ENCODE measurements at places on chromosomes 2 and 18.

DNA sequence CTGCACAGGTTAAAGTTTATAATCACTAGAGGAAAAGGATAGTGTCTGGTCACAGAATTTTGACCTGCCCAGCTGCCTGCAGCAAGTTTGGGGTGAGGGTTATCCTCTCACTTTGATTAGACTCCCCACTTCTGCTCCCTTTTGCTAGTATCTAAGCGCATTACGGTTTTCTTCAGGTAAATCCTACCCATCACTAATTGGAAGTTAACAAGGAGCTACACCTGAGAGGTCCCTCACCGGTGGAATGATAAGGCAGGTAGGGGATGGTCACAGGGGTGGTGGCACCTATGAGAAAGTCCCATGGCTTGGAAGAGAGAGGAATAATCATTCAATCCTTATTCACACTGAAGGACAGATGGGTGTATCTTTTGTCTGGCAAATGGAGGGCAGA lies 7.6 kb downstream of the BCL2 start:
- no peak for DNase-seq

DNA sequence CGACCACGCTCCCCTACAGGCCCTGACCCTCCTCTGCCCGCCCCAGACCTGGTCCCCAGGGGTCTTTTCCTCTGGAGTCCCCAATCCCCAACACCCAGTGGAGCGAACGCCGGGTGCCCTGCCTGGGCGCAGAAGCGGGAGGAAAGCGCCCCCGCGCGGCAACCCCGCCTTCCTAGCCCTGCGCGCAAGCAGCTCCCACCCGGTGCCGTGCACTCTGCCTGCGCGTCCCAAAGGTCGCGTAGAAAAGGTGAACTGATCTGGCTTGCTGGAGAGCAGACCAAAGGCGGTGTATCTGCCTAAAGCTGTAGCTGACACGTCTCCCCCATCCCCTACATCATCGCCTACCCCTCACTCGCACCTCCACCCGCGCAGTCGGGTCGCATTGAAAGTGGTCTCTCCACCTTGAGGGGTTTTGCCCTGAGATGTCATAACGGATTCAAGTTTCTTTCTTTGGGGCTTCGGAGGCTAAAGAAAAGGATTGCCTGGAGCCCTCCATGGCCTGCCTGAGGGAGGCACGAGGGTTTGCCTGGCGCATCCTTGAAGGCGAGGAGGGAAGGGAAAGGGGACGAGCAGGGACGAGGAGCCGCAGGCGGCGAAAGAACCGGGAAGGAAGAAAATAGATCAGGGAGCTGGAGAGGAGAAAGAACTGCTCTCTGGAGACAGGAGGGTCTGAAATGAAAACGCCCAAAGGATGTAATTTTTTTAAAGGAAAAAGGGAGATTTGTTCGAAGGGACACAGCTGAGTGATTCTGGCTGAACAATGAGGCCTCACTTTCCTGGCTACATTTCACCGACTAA lies 5.8 kb downstream of the GAD1 start:
- DNase-seq, result no peak

GRCh38 chr2:129484999-129485897 lies 494.2 kb upstream of the RAB6C start:
- no peak for DNase-seq

DNA sequence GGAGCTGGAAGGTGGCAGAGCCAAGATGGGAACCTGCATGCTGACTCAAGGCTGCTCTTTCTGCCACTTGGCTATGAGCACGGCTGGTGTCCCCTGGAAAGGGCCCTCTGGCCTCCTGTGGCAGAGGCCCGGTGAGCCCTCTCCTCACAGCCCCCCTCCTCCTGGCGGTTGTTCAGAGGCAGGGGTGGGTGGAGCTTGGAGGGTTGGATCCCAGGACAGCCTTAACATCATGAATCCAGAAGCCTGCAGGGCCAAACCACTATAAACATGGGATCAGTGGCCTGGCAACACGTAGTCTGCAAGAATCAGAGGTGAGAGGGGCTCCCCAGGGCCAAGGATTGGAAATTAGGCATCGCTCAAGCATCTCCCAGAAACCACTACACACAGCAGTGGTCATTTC lies 48.5 kb upstream of the LOXHD1 start:
- no peak for DNase-seq

GRCh38 chr2:224126440-224126839 lies 87.4 kb upstream of the SERPINE2 start:
- no peak for DNase-seq

- peak; percentile 20 for DNase-seq
Measured at GRCh38 chr2:131104487-131105155, 515 bp upstream of the PLEKHB2 start.

GRCh38 chr2:43931293-43931692 lies 64.5 kb downstream of the LRPPRC start:
- DNase-seq, result no peak

DNA sequence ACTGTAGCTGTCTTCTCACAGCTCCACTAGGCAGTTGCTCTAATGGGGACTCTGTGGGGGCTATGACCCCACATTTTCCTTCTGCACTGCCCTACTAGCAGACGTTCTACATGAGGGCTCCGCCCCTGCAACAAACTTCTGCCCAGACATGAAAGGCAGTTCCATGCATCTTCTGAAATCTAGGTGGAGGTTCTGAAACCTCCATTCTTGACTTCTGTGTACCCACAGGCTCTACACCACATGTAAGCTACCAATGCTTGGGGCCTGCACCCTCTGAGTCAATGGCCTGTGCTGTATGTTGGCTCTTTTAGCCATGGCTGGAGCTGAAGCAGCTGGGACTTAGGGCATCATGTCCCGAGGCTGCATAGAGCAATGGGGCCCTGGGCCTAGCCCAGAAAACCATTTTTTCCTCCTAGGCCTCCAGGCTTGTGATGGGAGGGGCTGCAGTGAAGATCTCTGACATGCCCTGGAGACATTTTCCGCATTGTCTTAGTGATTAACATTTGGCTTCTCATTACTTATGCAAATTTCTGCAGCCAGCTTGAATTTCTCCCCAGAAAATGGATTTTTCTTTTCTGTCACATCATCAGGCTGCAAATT lies 123.0 kb downstream of the MYCN start:
- no peak for DNase-seq

DNA sequence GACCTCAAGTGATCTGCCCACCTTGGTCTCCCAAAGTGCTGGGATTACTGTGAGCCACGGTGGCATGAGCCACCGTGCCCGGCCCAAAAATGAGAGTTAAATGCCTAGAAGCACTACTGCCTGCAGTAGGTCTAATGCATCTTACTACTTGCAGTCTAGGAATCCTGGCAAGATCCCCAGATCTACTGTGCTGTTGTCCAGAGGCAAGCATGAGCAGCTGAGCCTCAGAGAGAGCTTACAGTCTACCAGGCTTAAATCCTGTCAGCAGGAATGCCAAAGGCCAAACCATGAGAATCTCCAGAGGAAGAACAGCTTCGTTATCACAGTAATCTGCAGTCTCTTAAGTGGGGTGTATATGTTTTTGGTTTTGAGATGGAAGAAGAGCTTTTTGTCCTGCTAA lies 54.4 kb downstream of the XRCC5 start:
- no peak for DNase-seq

DNA sequence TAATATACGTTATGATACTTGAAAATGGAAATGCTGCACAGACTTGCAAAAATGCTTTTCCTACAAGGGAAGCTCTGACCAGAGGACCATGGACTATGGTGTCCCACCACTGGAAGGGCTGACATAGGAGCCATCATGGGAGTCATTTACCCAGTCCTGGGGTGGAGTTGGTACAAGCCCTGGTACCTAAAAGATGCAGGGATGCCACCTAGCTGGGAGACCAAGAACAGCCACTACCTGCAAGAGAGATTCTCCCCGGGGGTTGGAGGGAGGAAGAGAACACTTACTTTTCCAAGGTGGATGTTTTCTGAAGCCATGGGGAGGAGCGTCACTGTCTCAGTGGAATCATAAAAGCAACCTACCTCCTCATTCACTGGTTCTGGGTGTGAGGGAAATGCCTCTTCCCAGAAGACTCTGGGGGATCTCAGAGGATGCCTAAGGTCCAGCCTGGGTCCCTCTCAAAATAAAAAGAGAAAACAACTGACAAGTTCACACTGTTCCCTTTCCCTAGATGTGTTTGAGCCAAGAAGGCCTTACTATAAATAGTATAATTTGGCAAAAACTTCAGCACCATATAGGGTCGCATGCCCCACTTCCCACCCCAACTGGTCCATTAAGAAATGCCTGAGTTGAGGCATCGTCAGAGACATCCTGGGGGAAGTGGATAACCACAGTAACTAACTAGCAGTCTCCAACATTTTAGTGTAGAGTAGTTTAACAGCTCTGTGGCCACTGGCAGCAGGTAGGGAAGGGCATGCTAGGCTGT lies 39.9 kb downstream of the REEP1 start:
- DNase-seq, result no peak

DNA sequence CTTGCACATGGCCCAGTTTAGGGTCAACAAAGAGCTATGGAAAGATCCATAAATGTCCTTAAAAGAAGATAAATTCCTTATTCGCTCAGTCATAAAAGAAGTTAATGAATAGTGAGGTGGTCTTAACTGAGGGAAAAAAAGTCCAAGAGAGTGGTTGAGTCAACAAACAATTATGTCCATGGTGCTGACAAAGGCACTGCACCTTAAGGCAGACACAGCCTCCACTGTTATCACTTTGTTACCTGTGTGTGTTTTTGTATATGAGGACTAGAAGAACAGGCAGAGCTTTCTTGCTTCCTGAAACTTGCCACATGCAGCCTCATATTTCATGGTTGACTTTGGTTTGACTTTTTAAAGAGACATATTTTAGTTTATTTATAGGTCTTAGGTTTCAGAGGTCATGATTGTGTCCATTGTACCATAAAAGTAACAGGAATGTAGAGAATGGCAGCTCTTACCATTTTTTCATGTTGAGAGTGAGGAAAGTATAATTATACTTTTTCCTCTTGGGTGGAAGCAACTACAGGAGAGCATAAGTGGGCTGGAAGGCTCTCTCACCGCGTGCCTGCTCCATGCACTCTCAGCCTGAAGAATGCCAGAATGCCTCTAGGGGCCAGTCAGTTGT lies 93.6 kb downstream of the XRCC5 start:
- no peak for DNase-seq

DNA sequence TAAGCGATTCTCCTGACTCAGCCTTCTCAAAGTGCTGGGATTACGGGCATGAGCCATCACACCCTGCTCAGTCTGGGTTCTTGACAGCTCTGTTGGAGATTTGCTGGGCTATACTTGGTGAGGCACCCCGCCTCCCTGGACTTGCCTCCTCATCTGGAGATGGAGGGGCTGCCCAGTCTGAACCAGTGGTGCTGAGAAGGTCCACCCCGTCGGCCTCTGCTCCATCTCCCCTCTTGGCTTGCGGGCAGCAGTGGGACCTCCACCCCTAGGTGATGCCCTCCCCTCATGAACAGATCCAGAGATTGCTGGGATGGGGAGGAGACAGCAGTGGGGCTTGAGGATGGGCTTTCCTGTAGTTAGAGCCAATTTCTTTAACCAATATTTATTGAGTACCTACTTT lies 120.9 kb downstream of the CLIP4 start:
- DNase-seq, result no peak

GRCh38 chr2:219671279-219671678 lies 43.8 kb downstream of the SLC4A3 start:
- DNase-seq, result no peak

- DNase-seq, result no peak
Measured at GRCh38 chr2:1738646-1739302, 5.5 kb downstream of the PXDN start.

GRCh38 chr2:4791488-4791887 lies 900.7 kb upstream of the SOX11 start:
- no peak for DNase-seq

DNA sequence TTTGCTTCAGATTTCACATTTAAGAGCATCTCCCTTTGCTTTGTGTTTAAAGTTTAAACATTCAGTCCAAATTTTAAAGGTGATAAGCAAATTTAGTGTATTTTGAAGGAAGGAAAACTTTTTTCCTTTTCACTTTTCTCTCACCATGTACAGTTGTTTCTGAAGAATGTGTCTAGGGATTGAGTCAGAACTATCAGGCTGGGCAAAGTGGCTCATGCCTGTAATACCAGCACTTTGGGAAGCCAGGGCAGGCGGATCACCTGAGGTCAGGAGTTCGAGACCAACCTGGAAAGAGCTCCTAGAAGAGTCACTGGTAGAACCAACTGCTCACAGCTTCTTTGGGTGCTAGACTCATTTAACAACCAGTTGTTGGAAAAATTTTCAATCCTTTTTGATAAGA lies 327.0 kb upstream of the THUMPD2 start:
- DNase-seq, result no peak

GRCh38 chr2:202135091-202135874 lies 62.2 kb downstream of the KIAA2012 start:
- DNase-seq, result no peak

GRCh38 chr2:233409286-233409991 lies 55.1 kb downstream of the DGKD start:
- no peak for DNase-seq

DNA sequence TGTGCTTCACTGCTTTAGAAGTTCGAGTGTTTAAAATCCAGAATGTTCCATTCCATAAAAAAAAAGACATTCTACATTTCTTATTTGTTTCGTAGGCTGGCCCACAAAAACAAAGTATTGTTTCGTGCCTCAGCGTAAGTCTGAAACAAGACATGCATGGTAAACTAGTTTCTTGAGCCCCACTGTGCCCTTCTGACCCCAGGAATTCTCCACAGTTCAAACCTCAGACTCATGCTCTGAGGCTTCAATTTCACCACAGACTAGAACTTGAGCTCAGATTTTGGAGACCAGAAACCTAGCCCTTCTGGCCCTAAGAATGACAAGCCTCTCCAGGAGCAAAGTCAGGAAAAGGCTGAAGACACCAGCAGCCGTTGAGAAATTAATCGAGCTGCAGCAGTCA lies 151.5 kb downstream of the SLC8A1 start:
- DNase-seq, result no peak

GRCh38 chr2:45008296-45009129 lies 739 bp downstream of the SIX2 start:
- DNase-seq, result no peak

GRCh38 chr2:44801841-44802776 lies 139.4 kb upstream of the SIX3 start:
- no peak for DNase-seq

DNA sequence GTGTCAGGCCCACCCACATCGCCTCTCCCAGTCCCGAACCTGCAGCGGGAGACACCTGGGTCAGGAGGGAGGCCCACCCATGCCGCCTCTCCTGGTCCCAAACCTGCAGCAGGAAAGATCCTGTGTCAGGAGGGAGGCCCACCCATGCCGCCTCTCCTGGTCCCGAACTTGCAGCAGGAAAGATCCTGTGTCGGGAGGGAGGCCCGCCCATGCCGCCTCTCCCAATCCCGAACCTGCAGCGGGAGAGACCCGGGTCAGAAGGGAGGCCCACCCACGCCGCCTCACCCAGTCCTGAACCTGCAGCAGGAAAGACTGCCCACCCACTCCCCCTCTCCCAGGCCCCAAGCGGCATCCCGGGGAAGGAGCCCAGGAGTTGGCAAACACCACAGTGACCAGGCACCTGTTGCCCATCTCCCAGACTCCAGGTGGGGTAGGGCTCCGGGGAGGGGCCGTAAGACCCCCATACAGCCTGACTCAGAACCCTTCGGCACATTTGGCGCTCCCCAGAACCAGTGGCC lies 7.8 kb downstream of the SLC66A2 start:
- DNase-seq, result no peak

DNA sequence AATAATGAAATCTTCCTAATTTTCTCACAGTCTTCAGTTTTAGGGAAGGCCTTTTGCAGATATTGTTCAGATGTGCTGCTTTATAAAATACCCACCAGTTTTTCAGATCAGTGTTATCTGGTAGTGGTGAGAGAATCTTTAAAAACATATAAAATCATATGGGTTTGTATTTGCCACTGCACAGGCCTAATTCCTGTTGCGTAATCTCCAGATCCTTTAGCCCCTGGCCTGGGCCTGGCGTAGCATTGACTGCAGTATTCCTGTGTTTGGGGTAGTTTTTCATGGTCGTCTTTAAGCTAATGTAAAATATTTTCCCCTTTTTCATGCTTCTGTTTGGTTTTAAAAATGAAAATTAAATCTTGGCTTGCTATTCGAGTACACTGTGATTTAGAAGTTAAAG lies 43.2 kb downstream of the TSHZ1 start:
- no peak for DNase-seq
